CD4-positive, alpha-beta T cell treated with Interleukin-6 at 100 ng/mL for 8 hours (primary cell): ENCODE measurements at places on chromosomes 3 and 15.

DNA sequence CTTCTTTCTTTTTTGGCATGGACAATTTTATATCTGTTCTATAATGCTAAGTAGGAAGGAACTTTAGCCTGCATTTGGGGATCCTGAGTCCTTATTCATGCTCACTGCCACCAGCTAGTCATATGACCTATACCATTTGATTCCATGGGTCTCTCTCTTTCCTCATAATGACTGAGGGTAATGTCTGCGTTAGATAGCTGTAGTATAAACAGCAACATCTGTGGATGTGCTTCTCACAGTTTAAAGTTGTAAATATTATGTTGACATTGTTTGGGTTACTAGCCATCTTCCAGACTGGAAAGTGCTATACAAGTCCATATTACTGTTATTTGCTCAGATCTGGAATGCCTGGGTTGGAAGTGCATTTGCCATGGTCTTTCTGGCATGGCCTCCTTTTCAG lies 274.9 kb upstream of the SEMA6D start:
- DNase-seq = no peak

DNA sequence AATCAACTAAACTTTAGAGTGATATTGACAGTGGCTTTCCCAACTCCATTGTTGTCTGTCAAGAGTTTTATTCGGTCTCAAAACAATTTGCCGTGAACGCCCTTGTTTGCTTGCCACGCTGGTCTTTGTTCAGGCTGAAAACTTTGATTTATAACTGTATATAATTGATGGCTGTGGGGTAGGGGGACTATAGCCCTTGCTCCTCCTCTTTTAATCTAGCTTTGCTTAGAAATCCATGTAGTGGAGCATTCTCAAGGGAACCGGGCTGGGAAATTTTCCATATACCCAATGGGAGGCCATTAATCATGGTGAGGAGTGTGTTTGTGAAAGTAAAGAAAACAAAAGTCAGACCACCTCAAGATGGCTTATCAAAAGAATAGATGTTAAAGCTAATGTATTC lies 339.8 kb upstream of the RARB start:
- no peak for DNase-seq

- DNase-seq = no peak
These were observed 65.4 kb downstream of the DHX30 start for GRCh38 chr3:47868306-47868705.

- no peak for DNase-seq
These were observed 32.3 kb downstream of the SLCO3A1 start for GRCh38 chr15:91885714-91886270.

DNA sequence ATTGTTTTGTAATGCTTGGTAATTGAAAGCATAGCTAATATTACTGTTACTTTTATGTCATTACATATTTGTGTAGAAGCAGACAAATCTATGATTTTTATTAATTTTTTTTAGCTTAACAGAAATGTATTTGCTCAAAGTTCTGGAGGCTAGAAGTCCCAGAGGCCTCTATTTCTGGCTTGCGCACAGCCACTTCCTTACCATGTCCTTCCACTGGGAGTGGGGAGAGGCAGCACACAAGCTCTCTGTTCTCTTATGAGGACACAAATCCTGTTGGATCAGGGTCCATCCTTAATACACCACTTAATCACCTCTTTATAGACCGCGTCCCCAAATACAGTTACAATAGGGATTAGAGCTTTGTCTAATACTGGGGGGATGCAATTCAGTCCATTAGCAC lies 1061.4 kb downstream of the OTOL1 start:
- no peak for DNase-seq

- DNase-seq = no peak
These were observed 26.8 kb downstream of the CAPN3 start for GRCh38 chr15:42385980-42386700.

DNA sequence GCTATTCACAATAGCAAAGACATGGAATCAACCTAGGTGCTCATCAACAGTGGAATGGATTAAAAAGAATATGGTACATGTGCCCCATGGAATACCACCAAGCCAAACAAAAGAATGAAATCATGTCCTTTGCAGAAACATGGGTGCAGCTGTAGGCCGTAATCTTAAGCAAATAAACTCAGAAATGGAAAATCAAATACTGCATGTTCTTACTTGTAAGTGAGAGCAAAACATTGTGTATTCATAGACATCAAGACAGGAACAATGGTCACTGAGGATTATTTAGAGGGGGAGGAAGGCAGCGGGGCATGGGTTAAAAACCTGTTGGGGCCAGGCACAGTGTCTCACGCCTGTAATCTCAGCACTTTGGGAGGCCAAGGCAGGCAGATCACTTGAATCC lies 304.7 kb upstream of the ROBO2 start:
- no peak for DNase-seq

- no peak for DNase-seq
These were observed 299.1 kb upstream of the MCTP2 start for GRCh38 chr15:93932164-93932776.

GRCh38 chr3:193333229-193333628 lies 45.3 kb downstream of the ATP13A5 start:
- DNase-seq = no peak

GRCh38 chr3:66534304-66534845 lies 33.6 kb upstream of the LRIG1 start:
- no peak for DNase-seq

GRCh38 chr3:16288664-16289063 lies 23.7 kb downstream of the OXNAD1 start:
- no peak for DNase-seq

GRCh38 chr3:73624821-73625665 lies at the start of gene PDZRN3:
PDZRN3 (minus strand) TSS chr3:73624941.
- no peak for DNase-seq

- DNase-seq = no peak
These were observed 78.1 kb downstream of the AAGAB start for GRCh38 chr15:67176195-67176971.
